ENCODE measurements at places on chromosomes 16 and 17. TPM values are rescaled to one million over a fixed set of nuclear protein-coding genes. Genes with fewer than 3 reads are reported as not detected.

Gene HOXB4
- total RNA-seq = not detected

Gene TM4SF5
- not detected for total RNA-seq

Gene QRICH2
- 4.2 TPM for total RNA-seq

Gene COX11
- 86.2 TPM for total RNA-seq

- DNase-seq = no peak
Measured at GRCh38 chr16:28210264-28210663, 1.5 kb downstream of the XPO6 start.

- DNase-seq = peak; percentile 85
Measured at GRCh38 chr17:71460943-71461342, 659.9 kb upstream of the SOX9 start.

DNA sequence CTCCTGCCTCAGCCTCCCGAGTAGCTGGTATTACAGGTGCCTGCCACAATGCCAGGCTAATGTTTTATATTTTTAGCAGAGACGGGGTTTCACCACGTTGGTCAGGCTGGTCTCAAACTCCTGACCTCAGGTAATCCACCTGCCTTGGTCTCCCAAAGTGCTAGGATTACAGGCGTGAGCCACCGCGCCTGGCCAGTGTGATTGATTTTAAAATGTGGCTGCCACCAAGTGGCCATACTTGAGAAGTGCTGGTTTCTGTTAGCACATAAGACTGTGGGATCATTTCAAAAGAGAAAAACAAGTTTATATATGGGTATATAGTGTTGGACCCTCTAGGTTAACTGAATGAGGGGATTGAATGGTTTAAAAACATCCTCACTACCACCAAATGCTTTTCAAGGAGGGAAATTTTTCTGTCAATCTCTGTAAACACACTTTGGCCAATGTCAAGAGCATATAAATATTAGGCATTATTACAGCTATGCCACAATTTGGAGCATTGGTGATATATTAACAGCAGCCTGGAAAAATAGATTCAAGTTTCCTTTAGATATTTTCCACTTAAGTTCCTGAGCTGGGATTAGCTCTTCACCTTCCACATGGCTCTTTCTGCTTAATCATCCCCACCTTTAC, 13.5 kb upstream of the DHRS13 start:
- DNase-seq = peak; percentile 83
